Stimulated activated CD4-positive, alpha-beta T cell treated with anti-CD3 and anti-CD28 coated beads, TNF-alpha, amount 100 ng/mL, for 24 hours (primary cell): ENCODE measurements at places on chromosomes 1 and 21.

GRCh38 chr21:16085421-16085820 lies 355.6 kb downstream of the USP25 start:
- no peak for DNase-seq

- DNase-seq: no peak
These were observed 33.8 kb downstream of the SIM2 start for GRCh38 chr21:36732761-36733160.

GRCh38 chr1:56447823-56448222 lies 131.5 kb downstream of the PLPP3 start:
- no peak for DNase-seq

DNA sequence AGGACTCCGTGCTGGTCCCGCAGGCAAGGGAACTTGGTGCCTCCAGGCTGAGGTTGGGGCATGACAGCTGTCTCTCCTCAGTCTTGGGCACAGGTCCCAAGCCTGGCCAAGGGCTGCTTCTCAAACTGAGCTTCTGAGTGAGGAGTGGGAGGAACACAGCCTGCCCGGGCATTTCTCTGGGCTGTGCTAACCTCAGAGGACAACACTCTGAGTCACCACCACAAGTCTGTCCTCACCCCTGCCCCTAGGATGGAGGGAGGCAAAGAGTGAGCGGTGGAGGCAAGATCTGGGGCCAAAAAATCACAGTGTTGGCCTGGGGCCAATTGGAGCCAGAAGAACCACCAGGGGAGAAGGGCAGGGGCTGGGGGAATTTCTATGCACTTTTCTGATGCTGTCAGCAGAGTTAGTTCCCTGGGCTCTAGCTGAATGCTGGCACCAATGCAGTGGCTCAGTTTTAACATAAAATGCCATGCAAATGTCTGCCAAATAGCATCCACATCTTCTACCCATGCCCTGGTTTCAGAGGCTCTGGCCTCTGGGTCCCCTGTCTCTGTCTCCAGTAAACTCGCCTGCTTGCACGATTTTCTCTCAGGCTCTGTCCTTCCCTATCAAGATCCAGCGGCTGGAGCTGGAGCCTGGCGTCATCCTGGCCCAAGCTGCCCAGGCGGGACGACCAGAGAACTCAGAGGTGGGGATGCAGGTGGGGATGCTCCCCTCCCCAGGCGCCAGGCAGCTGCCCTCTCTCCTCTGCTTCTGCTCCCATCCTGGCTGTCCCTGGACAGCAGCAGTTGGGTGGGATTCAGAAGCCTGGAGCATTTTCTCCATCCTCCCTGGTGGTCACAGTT lies 11.0 kb upstream of the CDK18 start:
- no peak for DNase-seq

DNA sequence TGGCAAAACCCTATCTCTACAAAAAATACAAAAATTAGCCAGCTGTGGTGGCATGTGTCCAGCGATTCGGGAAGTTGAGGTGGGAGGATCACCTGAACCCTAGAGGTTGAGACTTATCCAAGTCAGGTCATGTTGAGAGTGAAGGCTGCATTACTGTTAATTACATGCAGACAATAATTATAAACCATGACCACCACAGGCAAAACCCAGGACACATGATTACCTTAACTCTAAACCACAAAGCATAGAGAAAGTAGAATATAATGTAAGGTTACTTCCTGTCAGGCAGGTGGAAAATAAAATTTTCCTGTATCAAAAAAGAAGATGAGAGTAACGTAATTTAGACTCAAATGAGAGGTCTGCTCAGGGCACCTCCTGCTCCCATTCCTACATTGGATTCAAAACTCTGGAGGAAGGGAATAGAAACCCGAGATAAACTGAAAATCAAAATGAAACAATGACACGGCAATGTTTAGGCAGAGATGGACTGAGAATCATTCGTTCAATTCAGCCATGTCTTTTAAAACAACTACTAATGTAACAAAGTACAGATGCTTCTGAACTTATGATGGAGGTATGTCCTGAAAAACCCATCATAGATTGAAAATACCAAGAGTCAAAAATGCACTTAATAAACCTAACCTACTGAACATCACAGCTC lies 33.6 kb downstream of the RGS8 start:
- DNase-seq: no peak

GRCh38 chr1:103561643-103562395 lies 9.6 kb upstream of the AMY2B start:
- DNase-seq: no peak

GRCh38 chr1:43220905-43221778 lies 48.6 kb upstream of the TMEM125 start:
- DNase-seq: no peak

DNA sequence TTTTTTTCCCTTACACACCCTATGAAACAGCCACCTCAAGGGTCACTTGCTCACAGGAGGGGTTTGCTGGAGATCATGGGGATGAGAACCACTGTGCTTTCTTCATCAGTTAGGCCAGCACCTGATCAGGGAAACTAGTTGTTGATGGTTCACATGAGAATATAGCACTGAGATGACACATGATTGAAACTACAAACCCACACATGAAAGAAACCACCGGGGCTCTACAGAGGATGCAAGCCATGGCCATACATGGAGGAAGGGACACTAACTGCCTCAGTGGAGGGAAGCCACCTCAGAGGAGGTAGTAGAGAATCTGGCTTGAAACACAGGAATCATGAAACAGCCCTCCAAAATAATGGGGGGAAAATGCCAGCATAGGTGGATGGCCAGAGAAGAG lies 63.2 kb downstream of the PRKAB2 start:
- DNase-seq: no peak

GRCh38 chr21:43323244-43324005 lies 103.5 kb downstream of the SIK1 start:
- DNase-seq: no peak

DNA sequence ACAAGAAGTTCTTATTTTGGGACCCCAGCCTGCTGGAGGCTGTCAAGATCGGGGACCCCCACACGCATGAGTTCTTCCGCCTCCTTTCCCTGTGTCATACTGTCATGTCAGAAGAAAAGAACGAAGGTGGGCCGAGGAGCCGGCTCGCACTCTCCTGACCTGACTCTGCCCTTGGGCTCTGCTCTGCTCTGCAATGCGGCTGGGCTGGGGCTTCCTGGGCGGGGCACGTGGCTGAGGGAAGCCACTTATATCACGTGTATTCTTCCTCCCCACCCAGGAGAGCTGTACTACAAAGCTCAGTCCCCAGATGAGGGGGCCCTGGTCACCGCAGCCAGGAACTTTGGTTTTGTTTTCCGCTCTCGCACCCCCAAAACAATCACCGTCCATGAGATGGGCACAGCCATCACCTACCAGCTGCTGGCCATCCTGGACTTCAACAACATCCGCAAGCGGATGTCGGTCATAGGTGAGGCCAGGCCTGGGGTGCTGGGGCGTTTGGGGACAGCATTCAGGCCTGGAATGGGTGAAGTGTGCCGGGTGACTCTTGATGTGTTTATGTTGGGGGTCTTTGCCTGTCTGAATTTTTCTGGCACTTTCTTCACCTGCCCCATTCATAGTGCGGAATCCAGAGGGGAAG lies 17.6 kb downstream of the ATP8B2 start:
- DNase-seq: no peak

- DNase-seq: no peak
These were observed 49.3 kb downstream of the TNN start for GRCh38 chr1:175116903-175117302.

GRCh38 chr1:80170811-80171485 lies 1164.4 kb upstream of the ADGRL4 start:
- no peak for DNase-seq

- no peak for DNase-seq
These were observed 419.4 kb downstream of the NPHP4 start for GRCh38 chr1:5572794-5573193.

DNA sequence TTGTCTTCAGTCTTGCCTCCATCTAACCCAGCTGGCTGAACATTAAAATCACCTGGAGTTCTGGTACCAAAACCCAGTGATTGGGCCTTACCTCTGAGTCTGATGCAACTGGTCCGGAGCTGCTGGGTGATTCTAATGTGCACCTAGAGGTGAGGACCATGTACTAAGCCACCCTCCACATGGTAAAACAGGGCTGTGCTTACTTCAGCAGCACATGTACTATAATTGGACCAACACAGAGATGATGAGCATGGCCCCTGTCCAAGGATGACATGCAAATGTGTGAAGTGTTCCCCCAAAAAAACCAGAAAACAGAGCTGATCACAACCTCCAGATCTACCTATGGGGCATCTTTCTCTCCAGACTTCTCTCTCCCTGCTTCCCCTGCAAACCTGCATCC lies 37.0 kb downstream of the ELK4 start:
- no peak for DNase-seq

DNA sequence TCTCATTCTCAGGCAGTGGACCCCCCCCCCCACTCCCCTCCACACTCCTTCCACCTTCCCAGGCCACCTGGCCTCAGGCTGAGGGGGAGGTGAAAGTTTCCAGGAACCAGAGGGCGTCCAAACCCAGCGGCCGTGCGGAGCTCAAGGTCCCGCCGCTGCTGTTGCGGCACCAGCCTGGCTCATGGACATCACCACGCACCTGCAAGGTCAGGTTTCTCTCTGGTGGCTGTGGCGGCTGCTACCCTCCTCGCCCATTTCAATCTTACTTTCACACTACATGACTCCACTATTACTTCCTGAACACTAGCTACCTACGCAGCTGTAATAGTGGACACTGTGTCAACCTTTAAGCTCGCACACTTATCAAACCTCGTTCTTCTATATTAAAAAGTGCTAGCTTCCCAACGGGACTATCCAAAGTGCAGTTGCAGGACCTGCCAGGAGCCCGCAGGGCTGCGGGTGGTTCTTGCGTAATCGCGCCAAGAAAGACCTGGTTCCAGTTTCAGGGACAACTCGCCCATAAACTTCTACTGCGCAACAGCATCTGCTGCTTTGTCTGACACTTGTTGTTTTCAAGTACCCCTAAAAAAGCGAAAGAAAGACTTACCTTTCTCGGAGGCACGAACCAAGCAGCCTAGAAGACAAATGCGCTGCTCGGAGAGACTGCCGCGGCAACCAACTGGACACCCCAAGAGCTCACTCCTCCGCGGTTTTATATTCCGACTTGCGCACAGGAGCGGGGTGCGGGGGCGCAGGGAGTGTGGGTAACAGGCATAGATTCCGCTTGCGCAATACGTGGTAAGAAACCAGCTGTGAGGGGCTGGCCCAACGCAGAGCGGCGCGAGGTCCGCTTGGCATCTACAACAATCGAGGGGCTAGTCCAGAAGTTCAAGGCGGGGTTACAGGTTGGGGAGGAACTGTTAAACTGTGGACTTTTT lies at the start of gene DIRAS3:
TSS of gene DIRAS3 (minus strand) at position 687 of the 938 bp plus-strand sequence. CDS start 3,330 bp downstream, outside the sequence.
- no peak for DNase-seq

DNA sequence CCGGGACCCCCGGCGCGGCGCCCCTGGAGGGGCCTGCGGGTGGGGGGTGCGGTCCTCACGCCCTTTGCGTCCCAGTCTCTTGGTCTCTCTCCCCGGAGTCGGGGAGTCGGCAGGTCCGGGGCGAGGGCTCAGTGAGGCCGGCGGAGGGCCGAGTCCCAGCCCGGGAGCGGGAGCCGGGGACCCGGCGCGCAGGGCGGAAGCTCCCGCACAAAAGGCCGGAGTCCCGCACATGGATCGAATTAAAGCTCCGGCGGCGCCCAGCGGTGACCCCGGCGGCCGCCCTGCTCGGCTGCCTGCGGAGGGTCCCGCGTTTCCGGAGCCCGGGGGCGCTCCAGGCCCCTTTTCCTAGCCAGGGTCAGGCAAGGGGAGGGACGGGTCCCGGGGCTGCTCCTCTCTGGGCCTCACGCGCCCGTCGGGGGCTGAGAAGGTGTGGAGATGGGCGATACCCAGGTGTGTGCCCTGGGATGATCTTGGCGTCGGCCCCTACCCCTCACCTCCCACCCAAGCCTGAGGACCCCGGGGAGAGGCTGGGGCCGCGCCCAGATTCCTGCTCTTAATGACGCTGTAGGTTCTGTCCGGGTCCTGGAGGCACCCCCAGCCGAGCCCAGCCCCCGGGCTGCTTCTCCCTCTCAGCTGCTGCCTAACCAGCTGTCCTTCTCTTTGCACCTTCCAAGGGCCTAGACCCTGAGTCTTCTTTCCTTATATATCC lies 512 bp downstream of the FBLIM1 start:
- DNase-seq: no peak

DNA sequence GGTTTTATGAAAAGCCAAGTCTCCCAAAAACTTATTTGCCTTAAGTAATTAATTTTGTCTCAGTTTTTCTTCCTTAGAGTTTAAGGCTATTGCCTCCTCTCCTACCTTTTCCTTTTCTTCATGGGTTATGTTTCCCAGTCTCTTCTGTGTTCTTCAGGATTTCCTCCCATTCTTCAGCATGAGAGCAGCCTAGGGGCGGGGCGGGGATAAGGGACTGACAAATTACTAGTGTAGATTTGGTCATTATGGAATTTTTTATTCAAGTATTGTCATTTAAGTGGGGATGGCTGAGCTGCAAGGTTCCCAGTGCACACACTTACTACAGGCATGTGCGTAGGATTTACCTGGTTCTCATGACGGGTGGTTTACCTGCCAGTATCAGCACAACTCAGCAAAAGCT lies 35.2 kb upstream of the PIGV start:
- no peak for DNase-seq

DNA sequence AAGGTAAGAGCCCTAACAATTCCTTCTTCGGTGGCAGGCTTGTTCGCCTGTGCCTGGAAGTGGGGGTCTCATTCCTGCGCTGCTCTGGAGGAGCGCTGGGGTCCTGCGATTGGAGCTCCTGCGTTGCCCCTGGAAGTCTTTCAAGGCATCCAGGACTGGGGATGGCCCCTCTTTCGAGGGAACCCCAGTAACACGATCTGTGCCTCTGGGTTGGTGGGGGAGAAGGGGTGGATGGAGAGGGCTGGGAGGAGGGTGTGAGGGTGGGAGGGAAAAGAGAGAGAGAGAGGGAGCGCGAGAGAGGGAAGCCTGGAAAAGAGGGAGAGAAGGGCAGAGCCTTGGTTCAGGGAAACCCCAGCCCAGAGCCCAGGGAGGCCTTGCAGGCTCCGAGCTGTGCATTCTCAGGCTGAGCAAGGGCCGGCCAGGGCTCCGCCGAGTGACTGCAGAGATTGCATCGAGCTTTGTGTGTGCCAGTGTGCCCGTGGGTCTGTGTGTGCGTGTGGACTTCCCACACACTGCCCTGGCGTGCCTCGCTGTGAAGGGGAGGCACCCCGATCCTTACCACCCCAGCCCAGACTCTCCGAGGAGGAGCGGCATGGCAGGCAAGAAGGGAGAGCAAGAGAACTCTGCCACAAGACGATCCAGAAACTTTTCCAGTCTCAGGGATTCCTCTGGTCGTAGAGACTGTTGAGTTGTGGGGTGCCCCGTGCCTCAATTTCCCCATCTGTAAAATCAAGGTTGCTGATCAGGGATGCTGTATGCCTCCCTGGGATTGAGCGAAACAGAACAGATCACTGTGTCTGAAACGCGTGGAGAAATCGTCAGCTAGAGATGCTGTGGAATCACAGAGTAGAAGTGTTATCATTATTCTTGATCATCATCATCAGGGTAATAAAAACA lies 619 bp downstream of the BCL9 start:
- no peak for DNase-seq
